ENCODE measurements at places on chromosomes 7 and 10. TPM values are rescaled to one million over a fixed set of nuclear protein-coding genes. Genes with fewer than 3 reads are reported as not detected.

Gene SUN3
- total RNA-seq: 4.5 TPM

DNA sequence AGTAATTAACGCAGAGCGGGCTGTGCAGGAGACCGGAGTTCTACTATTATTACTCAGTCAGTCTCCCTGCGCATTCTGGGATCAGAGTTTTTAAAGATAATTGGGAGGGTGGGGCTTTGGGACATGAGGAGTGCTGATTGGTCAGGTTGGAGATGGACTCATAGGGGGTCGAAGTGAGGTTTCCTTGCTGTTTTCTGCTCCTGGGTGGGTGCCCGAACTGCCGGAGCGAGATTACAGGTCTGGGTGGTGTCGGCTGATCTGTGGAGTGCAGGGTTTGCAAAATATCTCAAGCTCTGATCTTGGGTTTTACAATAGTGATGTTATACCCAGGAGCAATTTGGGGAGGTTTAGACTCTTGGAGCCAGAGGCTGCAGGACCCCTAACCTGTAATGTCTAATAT lies 3.9 kb upstream of the LRRC27 start:
- no peak for DNase-seq

DNA sequence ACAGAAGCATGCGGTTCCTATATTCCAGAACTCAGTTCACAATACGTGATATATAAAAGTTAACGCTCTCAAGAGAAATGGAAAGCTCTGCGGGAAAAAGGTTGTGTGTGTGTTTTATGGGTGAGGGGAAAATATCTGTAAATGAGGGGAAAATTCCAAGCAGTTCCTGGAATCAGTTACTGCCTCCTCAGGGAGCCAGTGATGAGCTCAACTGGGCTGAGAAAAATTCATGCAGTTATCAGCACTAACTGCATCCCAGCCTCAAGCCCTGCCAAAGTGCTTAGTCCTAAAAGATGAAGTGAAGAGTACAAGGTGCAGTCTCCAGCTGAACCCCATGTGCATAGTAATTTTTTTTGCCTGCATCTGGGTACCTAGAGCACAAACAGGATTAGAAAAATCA lies 191.9 kb downstream of the CDK14 start:
- no peak for DNase-seq

Gene PTPRN2
- total RNA-seq: 2.1 TPM

DNA sequence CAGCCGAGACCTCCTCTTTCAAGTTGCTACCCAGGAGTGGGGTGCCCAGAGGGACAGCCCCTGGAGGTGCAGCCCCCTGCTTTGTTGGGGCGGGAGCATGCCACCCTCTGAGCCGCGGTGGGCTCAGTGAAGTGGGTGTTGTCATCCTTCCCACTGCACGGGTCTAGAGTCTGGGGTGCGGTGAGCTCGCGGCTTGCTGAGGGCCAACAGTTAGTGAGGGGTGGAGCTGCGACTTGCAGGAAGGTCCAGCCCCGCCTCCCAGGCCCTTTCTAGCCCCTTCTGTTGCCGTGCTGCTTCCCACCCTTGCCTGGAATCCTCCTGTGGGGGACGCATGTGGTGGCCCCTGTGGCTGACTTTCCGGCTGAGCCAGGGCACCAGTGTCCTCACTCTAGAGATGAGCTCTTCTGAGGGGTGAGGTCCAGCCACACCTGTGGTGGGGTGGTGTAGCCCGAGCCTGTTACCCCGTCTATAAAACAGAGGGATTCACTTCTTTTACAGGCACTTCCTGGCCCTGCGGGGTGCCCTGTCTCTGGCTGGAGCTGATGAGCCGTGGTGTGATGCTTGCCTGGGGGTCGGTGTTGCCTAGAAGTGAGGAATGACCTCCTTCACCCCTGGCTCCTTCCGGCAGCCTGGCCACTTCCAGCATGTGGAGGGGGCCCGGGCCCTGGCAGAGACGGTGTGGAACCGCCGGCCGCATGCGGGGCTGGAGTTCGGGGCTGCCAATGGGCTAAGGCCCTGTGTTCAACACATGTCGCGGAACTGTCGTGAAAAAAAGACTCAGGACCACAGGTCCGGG lies 127.9 kb downstream of the FAM53B start:
- no peak for DNase-seq
